Osteocyte (in vitro differentiated cells): ENCODE measurements at places on chromosomes 3 and 15. TPM values are rescaled to one million over a fixed set of nuclear protein-coding genes. Genes with fewer than 3 reads are reported as not detected.

DNA sequence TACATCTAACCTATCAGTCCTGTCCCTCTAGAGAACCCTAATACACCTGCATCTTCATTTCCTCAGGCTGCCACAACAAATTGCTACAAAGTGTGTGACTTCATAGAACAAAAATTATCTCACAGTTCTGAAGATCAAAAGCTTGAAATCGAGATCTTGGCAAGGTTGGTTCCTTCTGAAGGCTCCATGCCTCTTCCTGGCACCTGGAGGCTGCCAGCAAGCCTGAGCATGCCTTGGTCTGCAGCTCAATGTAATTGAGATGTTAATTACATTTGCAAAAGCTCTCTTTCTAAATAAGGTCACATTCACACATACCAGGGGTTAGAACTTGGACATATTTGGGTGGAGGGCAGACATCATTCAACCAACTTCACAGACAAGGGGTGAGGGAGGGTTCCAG is 86.4 kb upstream of the ABHD17C start:
- peak; percentile 13 for DNase-seq
- no peaks in the 10 kb centered on the region for H3K27me3 ChIP-seq
- no peak overlapping the region for H3K27ac ChIP-seq
- peaks cover 46% of the 10 kb centered on the region for H3K4me1 ChIP-seq
- no peak overlapping the region for H3K4me3 ChIP-seq

USP13 gene
- 36.3 and 39.7 TPM in 2 replicates for total RNA-seq

SAMD7 gene
- total RNA-seq = not detected in 2 replicates

DNA sequence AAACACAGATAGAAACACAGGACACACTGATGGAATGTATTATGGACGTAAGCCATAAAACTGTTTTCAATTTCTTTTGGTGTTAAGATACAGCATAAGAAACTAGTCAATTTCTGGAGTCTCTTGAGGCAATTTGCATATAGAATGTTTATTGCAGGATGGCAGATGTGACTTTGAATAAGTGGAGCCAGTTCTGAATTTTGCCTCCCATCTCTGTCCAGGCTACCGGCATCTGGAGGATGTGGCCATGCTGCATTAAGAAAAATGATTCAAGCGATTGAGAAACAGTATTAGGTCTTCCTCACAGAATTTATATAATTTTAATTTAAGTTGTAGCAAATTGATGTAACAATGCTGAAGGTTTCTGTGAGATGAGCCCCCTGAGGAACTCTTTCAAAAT is 81.5 kb downstream of the CHST2 start:
- H3K36me3 ChIP-seq = no peaks in the 10 kb centered on the region
- H3K27me3 ChIP-seq = no peaks in the 10 kb centered on the region
- H3K4me1 ChIP-seq = peaks cover 4% of the 10 kb centered on the region
- H3K27ac ChIP-seq = no peak overlapping the region

PLSCR1 gene
- total RNA-seq = 45.0 and 48.1 TPM in 2 replicates

DNA sequence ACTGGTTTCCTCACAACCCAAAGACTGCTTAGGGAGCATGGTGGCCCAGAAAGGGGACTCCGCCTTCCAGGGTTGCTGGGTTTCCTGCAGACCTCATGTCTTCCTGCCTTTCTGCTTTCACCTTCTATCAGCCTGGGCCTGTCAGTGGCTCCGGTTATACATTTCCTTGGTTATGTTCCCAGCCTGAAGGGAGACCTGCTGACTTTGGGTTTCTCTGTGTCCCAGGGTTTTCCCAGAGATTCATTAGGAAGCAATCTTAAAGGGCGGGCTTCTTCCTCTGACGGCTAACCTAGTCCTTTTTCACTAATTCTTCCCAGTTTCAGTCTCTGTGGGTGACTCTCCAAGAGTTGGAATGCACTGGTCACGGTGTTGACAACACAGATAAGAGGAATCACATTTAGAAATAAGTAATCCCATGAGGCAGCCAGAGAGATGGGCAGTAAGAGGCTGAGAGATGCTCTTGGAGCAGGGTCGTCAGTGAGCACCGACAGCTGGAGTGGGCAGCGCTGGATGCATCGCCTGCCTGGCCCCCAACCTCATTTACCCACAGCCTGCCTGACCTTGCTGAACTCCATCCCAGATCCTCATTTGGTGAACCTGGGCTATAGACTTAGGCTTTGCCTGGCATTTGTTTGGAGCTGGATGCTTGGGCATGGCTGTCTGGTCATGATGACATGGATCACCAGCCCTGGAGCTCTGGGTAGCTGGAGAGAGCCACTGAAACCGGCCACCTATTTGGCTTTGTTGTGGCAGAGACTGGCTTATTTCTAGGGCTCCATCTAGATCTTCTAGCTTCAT is 10.0 kb upstream of the EHD4 start:
- peaks cover 7% of the 10 kb centered on the region for H3K4me1 ChIP-seq
- H3K36me3 ChIP-seq = no peaks in the 10 kb centered on the region
- no peak overlapping the region for H3K27ac ChIP-seq
- no peak overlapping the region for H3K4me3 ChIP-seq

DNA sequence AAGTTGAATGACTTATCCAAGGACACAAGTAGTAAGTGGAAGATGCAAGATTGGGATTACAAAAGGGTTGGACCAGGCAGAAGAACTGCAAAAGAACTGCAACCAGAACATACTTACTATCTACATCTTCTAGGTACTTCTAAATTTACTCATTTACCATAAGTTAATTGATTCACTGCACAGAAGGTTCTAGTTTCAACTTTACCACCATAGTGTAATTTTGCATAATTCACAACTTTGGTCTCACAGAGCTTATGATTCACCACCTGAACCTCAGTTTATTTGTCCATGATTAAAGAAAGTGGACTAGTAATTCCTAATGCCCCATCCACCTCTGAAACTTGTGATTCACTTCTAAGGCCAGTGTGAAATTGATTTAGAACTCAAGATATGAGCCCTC is 236.8 kb upstream of the UBE2E2 start:
- no peak for DNase-seq
- H3K36me3 ChIP-seq = no peaks in the 10 kb centered on the region
- H3K27me3 ChIP-seq = peaks cover 4% of the 10 kb centered on the region
- no peak overlapping the region for H3K27ac ChIP-seq
- H3K4me1 ChIP-seq = peaks cover 14% of the 10 kb centered on the region

DNA sequence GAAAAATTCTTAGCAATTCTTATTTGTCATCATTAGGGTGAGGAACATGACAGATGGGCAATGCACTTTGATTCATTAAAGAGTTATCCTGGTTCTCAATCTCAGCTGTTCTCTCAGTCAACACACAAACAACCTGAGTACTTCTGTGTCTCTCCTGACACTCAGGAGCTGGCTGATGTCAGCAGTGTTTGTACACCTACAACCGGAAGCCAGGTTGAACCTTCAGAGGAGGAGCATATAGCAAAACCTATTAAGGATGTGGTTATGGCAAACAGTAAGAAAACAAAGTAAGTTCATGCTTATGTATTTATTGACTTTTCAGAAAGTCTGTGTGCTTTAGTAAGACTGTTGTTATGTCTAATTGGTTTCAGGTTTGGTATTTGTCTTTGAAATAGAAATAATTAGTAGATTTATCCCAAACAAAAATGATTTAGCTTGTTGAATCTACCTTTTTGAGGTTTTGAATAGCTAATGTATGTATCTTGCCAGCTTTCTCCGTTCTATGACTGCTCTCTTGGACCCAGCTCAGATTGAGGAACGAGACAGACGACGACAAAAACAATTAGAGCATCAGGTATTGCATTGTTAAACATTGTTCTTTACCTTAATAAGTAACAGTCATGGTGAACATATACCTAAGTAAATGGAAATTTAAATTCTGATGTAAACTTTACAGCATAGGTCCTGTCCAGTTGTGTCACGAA is 36.6 kb downstream of the CCDC66 start:
- H3K4me3 ChIP-seq = no peak overlapping the region
- no peaks in the 10 kb centered on the region for H3K27me3 ChIP-seq
- peaks cover 23% of the 10 kb centered on the region for H3K36me3 ChIP-seq
- no peak for DNase-seq

ERICH6 gene
- 0.83 TPM in 1 of 2 replicates, not detected in the other for total RNA-seq

- peaks cover 64% of the 10 kb centered on the region for H3K36me3 ChIP-seq
- no peak for DNase-seq
- H3K27ac ChIP-seq = no peak overlapping the region
- peaks cover 11% of the 10 kb centered on the region for H3K4me1 ChIP-seq
- no peak overlapping the region for H3K4me3 ChIP-seq
These were observed 42.2 kb downstream of the DNAJC13 start for GRCh38 chr3:132459551-132459950.

GRCh38 chr3:119240101-119240590 is 532 bp downstream of the B4GALT4 start:
- H3K4me1 ChIP-seq = peaks cover 32% of the 10 kb centered on the region
- DNase-seq = no peak
- H3K27ac ChIP-seq = peak overlapping the region; percentile 91
- peaks cover 17% of the 10 kb centered on the region for H3K36me3 ChIP-seq
- peak overlapping the region; percentile 85 for H3K4me3 ChIP-seq
- no peaks in the 10 kb centered on the region for H3K27me3 ChIP-seq

DNA sequence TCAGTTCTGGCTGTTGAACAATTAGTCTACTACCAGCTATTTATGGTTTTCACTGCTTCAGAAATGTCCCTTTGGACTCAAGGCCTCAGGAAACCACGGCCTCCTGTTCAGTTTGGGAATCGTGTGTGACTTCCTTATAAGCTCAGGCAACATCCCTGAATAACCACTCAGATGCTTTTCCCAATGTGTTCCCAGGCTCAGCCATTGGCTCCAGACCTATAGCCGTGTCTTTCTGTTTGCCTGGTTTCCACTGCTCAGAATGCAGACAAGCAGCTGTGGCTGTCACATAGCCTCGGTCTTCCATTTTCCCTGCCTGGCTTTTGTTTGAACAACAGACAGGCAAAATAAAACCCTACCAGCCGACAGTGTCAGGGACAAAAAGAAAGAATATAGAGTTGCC is 63.2 kb upstream of the ATP2B2 start:
- no peak for DNase-seq
- no peak overlapping the region for H3K4me3 ChIP-seq
- no peaks in the 10 kb centered on the region for H3K36me3 ChIP-seq

GRCh38 chr3:38165722-38166387 is 518 bp downstream of the OXSR1 start:
- H3K36me3 ChIP-seq = no peaks in the 10 kb centered on the region
- no peaks in the 10 kb centered on the region for H3K27me3 ChIP-seq
- DNase-seq = no peak
- peak overlapping the region; percentile 84 for H3K4me3 ChIP-seq
- H3K27ac ChIP-seq = peak overlapping the region; percentile 99

- H3K4me1 ChIP-seq = no peaks in the 10 kb centered on the region
- H3K27ac ChIP-seq = no peak overlapping the region
- no peaks in the 10 kb centered on the region for H3K27me3 ChIP-seq
- H3K36me3 ChIP-seq = no peaks in the 10 kb centered on the region
These were observed 2.4 kb downstream of the GPR171 start for GRCh38 chr3:151200586-151200985.

RETNLB gene
- total RNA-seq = not detected in 2 replicates

GRCh38 chr3:146625186-146625775 is 20.1 kb upstream of the PLSCR5 start:
- H3K4me1 ChIP-seq = peaks cover 11% of the 10 kb centered on the region
- peak overlapping the region; percentile 52 for H3K4me3 ChIP-seq
- no peaks in the 10 kb centered on the region for H3K27me3 ChIP-seq

GRCh38 chr3:188122571-188123169 is 31.3 kb upstream of the LPP start:
- H3K4me1 ChIP-seq = peaks cover 7% of the 10 kb centered on the region
- no peak overlapping the region for H3K27ac ChIP-seq
- no peak for DNase-seq
- H3K36me3 ChIP-seq = no peaks in the 10 kb centered on the region

DNA sequence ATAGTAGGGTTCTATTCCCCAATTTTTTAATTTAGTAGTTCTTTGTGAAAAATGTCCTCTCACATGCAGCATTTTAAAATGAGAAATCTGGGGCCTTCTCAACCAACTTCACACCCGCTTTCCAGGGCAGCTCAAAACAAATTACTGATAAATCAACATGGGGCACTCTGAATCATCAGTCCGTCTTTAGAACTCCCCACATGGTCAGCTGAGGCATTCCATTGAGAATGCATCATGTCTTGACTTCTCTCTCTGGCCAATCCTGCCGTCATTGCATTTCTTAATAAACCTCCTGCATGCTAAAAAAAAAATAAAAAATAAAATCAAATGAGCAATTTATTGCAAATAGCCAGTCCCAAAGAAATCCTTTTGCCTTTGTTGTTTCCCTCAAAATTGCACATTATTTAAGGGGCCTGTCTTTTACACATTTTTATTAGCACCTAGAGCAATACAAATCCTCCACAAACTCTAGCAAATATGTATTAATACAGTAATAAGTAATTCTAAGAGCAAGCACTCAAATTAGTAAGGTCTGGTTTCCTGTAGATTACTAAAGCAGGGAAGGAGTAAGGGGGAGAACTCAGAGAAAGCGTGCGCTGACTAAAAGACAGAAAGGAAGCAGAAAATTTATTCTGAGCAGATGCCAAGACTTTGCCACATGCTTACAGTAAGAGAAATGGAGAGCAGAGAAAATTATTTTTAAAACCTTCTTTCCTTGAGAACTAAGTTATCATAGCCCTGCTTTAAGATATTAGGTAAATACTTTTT is 175.7 kb downstream of the TNIK start:
- no peaks in the 10 kb centered on the region for H3K27me3 ChIP-seq
- H3K4me1 ChIP-seq = peaks cover 64% of the 10 kb centered on the region
- H3K27ac ChIP-seq = peak overlapping the region; percentile 88
- peak overlapping the region; percentile 33 for H3K4me3 ChIP-seq
- no peaks in the 10 kb centered on the region for H3K36me3 ChIP-seq

DNA sequence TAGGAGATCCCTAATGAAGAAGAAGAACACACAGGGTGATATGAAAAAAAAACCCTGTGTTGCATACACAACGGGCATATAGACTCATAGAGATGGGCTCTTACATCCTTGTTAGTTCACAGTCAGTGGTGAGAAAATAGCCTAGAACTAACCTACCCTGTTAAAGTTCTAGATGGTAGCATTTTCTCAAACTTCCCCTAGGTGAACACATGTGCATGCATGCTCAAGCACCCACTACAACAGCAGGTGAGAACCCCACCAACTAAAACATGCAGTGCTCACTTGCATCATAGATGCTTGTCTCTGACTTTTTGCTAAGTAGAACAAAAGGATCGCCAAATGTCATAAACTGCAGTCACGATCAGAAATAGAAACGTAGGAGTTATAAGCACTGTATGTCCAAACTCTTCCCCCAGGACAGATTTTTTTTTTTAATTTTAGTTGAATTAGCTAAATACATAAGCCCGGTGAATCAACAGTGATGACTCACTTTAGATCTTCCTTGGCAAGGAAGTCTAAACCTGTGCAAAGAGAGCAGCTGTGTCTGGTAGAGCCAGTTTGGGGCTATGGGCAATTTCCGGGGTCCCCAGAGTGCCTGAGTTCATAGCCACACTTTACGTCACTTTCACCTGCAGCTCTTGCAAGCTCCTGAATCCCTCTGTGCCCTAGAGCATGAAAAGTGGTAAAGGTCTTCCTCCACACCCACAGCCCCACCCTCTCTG is 96.2 kb upstream of the SEMA6D start:
- H3K27ac ChIP-seq = no peak overlapping the region
- H3K27me3 ChIP-seq = peaks cover 9% of the 10 kb centered on the region
- no peaks in the 10 kb centered on the region for H3K4me1 ChIP-seq
- DNase-seq = no peak
- H3K4me3 ChIP-seq = no peak overlapping the region

PRSS50 gene
- total RNA-seq = not detected in 2 replicates
